Heart left ventricle (tissue), 16 donors: ENCODE measurements at places on chromosomes 2 and 18. TPM values are rescaled to one million over a fixed set of nuclear protein-coding genes. Genes with fewer than 3 reads are reported as not detected.

The ICA1L gene
- polyA plus RNA-seq: 2.1 TPM

The GAD1 gene
- polyA plus RNA-seq: not detected

The SCYGR4 gene
- not detected for polyA plus RNA-seq

The GKN1 gene
- polyA plus RNA-seq: not detected

The ME2 gene
- 24.5 TPM for polyA plus RNA-seq

The RNF144A gene
- 3.5 TPM for polyA plus RNA-seq

The EVX2 gene
- not detected for polyA plus RNA-seq

The CCDC93 gene
- 17.6 TPM for polyA plus RNA-seq

The CNGA3 gene
- polyA plus RNA-seq: not detected

The FAP gene
- 0.88 TPM for polyA plus RNA-seq

The CENPA gene
- polyA plus RNA-seq: 2.1 TPM

The PLB1 gene
- 0.82 TPM for polyA plus RNA-seq

The SLC9A4 gene
- polyA plus RNA-seq: not detected
